ENCODE measurements at places on chromosomes 5 and 9. TPM values are rescaled to one million over a fixed set of nuclear protein-coding genes. Genes with fewer than 3 reads are reported as not detected.

- DNase-seq = no peak
Observed at GRCh38 chr5:72785801-72786200, 30.7 kb upstream of the TNPO1 start.

DNA sequence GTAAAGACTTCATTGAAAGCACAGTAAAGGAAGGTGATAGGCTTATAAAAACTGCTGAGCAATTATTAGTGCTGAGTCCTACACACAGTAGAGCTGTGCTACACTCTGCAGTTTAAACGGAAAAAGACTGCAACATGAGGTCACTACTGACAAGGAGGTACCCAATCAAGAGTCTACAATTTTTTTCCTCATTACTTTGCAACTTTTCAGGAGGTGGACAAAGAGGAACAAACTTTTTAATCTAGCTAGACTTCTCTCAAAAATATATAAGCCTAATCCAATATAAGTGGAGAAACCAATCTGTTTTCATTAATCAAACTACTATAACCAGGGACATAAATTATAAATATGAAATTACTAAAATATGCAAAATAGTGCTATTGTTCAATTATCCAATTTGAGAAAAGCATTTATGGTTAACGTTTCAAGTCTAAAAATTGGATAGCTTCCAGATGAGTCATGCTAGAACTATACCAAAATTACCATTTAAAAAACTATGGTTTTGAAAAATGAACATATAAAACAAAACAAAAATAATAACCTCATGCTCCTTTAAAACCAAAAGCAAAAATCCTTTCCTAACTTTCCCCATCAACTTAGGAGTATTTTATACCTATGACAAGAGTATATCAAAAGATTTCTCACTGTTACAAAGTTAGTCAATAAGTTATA, 37.7 kb downstream of the FAM13B start:
- DNase-seq = no peak

IFNA7 gene
- total RNA-seq = not detected

DNA sequence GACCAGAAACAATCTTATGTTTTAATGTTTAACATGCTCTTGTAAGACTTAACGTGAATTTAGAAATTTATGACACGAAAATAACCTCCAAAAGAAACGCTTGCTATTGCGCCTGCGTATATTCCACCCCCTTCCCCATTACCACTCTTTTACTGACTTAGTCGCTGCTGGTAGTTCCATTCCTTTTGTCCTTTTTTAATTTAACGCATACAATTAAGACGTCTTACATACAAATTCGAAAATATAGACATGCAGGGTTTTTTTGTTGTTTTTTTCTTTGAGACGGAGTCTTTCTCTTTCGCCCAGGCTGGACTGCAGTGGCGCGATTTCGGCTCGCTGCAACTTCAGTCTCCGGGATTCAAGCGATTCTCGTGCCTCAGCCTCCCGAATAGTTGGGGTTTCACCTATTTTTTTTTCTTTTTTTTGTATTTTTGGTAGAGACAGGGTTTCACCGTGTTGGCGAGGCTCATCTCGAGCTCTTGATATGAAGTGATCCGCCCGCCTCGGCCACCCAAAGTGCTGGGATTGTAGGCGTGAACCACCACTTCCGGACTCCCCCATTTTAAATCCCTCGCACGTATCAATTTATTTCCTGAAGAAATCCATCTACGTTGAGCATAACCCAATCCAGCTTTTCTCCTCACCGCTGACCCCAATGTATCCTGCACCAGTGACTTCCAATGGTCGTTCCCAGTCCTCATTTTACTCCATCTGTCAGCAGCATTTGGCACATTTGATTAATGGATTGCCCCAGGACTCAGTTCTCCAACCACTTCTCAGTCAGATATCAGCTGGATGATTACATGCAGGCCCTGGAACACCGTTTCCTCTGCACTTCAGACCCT, 684 bp upstream of the MED7 start:
- no peak for DNase-seq

CER1 gene
- total RNA-seq = not detected

- no peak for DNase-seq
Observed at GRCh38 chr9:135048758-135049444, 38.6 kb upstream of the OLFM1 start.

DNA sequence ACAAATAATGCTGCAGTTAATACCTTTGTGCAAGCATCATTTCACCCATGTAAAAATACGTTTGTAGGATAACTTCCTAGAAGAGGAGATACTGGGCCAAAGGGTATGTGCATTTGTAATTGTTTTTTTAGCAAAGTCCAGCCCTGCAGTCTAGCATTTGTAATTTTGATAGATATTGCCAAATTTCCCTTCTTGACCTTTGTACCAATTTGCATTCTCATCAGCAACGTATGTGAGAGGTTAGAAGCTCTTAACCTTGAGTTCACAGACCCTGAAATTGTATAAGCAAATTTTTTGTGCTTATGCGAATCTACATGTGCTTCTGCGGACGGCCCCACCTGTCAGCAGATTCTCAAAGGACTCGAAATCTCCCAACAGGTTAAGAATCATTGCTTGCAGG, 18.6 kb upstream of the TOMM5 start:
- DNase-seq = no peak

TAF11L5 gene
- total RNA-seq = not detected

GRCh38 chr5:75465480-75465879, 45.9 kb downstream of the CERT1 start:
- peak; percentile 58 for DNase-seq

RAD23B gene
- 129 TPM for total RNA-seq

PCDHB9 gene
- 7.3 TPM for total RNA-seq

FOXD4L4 gene
- total RNA-seq = not detected

- DNase-seq = no peak
Observed at GRCh38 chr5:53008751-53009150, 19.6 kb downstream of the ITGA2 start.

DNA sequence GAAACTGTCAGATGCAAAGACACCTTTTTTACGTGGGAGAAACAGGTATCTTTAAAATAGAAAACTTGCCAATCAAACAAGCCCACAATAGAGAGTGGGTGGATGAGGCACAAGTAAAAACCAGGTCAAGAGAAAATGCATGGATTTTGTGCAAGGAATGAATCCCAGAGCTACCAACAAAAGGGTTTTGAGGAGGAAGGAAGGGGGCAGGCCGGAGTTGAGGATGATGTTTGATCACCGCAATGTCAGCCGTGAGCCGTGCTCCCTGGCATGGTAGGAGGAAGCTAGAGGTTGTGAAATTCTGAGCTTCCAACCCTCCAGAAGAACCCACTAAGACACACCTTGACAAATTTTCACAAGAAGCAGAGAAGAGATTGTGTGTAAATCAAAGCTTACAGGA, 53.2 kb downstream of the HRH2 start:
- DNase-seq = no peak
